ENCODE measurements at places on chromosomes 12 and 14. TPM values are rescaled to one million over a fixed set of nuclear protein-coding genes. Genes with fewer than 3 reads are reported as not detected.

LRTM2 gene
- total RNA-seq, result not detected

COCH gene
- 26.6 TPM for total RNA-seq

CCDC60 gene
- not detected for total RNA-seq

TTC6 gene
- total RNA-seq, result 0.36 TPM

FIGNL2 gene
- total RNA-seq, result 0.38 TPM

VPS33A gene
- total RNA-seq, result 21.2 TPM

FGF6 gene
- not detected for total RNA-seq

CDCA4 gene
- total RNA-seq, result 53.0 TPM

P2RX2 gene
- total RNA-seq, result not detected

USP44 gene
- total RNA-seq, result 0.18 TPM

CCDC175 gene
- not detected for total RNA-seq

All from A549 treated with DMSO at 1 μM for 4 hours (cell line).